ENCODE measurements at places on chromosomes 11 and 22.

DNA sequence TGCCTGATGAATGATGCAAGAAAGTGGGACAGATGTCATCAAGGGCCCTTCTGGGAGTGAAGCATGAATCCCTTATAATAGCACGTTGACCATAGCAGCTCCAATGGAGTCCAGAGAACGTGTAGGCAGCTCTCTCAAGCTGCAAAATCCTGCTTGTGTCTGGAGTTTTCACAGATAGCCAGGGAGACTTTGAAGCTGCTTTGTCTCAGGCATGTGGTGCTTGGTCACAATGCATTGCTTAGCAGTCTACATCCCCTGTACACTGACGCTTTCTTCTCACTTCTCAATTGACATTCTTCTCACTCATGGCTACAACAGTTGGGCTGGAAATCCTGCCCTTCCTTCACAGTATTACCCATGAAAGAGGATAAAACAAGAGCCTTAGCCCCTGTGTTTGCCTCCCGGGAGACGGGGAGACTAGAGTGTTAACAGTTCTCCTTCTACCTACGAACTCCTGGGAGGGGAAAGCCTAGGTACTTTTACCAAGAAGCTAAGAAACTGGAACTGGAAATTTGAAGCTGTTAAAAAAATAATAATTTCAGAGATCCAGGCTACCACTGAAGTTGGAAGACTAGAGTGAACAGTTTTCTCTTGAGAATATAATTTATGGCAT, 20.7 kb upstream of the MMP7 start:
- H3K36me3 ChIP-seq = no peaks in the 10 kb centered on the region
- peaks cover 3% of the 10 kb centered on the region for H3K4me1 ChIP-seq
- H3K27ac ChIP-seq = no peak overlapping the region
- H3K27me3 ChIP-seq = no peaks in the 10 kb centered on the region
- no peak overlapping the region for H3K4me3 ChIP-seq
- no peak for DNase-seq

DNA sequence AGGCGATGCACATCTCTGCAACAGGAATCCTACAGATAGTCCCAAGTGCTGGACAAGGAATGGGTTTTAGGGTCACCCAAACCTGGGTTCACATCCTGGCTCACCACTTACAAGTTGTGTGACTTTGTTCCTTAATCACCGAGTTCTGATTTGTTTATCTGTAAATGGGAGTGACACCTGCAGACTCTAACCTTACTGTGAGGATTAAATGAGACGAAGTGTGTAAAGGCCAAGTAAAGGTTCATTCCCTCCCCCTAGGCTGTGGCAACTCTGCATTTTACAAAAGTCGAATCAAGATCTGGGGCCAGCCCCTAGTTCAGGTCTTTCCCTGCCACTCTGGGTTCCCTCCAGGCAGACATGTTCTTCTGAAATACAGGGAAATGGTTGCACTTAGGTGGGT, 34.9 kb downstream of the SERPINH1 start:
- no peak overlapping the region for H3K4me3 ChIP-seq
- no peak overlapping the region for H3K27ac ChIP-seq
- no peaks in the 10 kb centered on the region for H3K27me3 ChIP-seq
- no peak for DNase-seq

GRCh38 chr11:26580929-26581328, 8.9 kb upstream of the MUC15 start:
- no peaks in the 10 kb centered on the region for H3K27me3 ChIP-seq
- H3K4me1 ChIP-seq = no peaks in the 10 kb centered on the region
- H3K27ac ChIP-seq = no peak overlapping the region

- H3K27ac ChIP-seq = no peak overlapping the region
- H3K4me1 ChIP-seq = peaks cover 18% of the 10 kb centered on the region
- no peaks in the 10 kb centered on the region for H3K27me3 ChIP-seq
- no peaks in the 10 kb centered on the region for H3K36me3 ChIP-seq
These were observed 31.8 kb upstream of the APOBEC3A start for GRCh38 chr22:38925571-38926041.

DNA sequence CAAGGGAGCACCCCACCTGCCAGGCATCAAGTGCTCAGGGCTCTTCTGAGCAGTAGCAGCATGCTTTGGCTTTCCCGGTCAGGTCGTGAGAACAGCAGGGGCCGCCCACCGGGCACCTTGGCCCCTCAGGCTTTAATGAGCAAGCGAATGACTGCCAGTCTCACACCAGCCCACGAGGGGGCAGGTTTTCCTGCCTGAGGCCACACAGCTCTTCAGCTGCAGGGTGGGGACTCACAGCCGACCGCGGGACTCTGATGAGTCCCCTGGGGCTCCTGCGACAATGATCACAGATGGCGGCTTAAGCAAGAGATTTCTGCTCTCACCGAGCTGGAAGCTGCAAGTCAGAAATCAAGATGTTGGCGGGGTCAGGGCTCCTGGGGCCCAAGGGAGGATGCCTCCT, 14.3 kb upstream of the FGF19 start:
- H3K36me3 ChIP-seq = no peaks in the 10 kb centered on the region
- H3K27me3 ChIP-seq = peaks cover 5% of the 10 kb centered on the region
- peak; percentile 98 for DNase-seq
- no peak overlapping the region for H3K4me3 ChIP-seq
- peaks cover 14% of the 10 kb centered on the region for H3K4me1 ChIP-seq
- H3K27ac ChIP-seq = no peak overlapping the region

GRCh38 chr22:48488611-48489511, 1338.8 kb downstream of the BRD1 start:
- H3K4me3 ChIP-seq = peak overlapping the region; percentile 85
- H3K27me3 ChIP-seq = no peaks in the 10 kb centered on the region
- H3K36me3 ChIP-seq = no peaks in the 10 kb centered on the region
- no peak overlapping the region for H3K27ac ChIP-seq

DNA sequence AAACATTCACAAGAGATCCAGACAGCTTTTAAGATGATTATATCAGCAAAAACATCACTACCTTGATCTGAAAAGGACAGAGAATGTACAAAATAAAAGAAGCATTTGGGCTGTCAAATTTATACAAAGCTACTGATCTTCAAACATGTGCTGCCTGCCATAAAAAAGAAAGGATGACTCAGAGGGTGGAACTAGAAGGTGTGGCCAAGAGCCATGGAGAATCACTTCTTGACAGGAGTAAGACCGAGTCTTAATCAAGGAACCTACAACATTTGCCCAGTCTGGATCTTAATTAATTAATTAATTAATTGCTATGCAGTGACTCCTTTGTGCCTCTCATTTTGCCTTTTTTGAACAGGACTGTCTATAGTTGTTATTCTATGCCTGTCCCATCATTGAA, 33.2 kb downstream of the C11orf96 start:
- H3K27me3 ChIP-seq = no peaks in the 10 kb centered on the region
- no peaks in the 10 kb centered on the region for H3K4me1 ChIP-seq
- H3K4me3 ChIP-seq = no peak overlapping the region
- H3K27ac ChIP-seq = no peak overlapping the region

GRCh38 chr11:48063424-48063978, 83.1 kb downstream of the PTPRJ start:
- no peaks in the 10 kb centered on the region for H3K27me3 ChIP-seq
- no peak overlapping the region for H3K4me3 ChIP-seq
- no peak for DNase-seq
- H3K27ac ChIP-seq = no peak overlapping the region
- H3K4me1 ChIP-seq = peaks cover 8% of the 10 kb centered on the region
- no peaks in the 10 kb centered on the region for H3K36me3 ChIP-seq

- H3K4me3 ChIP-seq = no peak overlapping the region
- H3K36me3 ChIP-seq = no peaks in the 10 kb centered on the region
- no peak overlapping the region for H3K27ac ChIP-seq
- no peaks in the 10 kb centered on the region for H3K4me1 ChIP-seq
These were observed 37.8 kb upstream of the NAV2 start for GRCh38 chr11:19674836-19675235.

DNA sequence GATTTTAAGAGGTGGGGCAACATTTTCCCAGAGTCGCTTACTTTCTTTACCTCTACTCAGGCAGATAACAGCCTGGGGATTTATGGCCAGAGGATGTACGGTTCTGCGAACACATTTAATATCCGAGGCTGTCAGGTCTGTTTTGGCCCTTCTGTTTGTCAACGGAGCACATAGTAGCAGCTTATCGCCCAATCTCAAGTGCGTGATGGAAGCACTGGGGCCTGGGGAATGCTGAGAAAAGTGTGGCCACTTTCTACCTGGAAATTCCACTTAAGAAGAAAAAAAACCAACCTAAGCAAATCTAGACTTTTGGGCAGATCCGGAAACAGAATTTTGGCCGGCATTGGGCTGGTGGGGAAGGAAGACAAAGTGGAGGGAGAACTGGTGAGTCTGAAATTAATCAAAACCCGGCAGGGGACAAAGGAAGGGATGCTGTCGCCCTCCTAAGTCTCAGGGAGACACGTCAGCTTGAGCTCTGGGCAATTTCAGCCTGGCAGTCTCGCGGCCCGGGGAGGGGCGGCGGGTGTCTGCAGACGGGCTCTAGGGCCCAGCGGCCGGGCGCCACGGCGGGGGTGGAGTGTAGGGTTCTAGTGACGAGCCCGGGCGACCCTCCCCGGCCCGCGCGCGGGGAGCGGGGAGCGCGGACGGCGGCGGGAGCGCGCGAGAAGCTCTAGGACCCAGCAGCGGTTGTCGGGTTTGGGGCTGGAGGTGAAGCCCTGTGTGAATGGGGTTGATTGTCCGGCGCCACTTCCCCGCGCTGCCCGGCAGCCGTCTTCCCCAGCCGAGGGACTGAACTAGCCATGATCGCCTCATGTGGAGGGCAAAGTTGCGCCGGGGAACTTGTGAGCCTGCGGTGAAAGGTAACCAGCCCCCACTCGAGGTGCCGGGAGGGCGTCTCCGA, at the start of gene AMOTL1:
Gene AMOTL1 (plus strand): TSS at position 656 of the 901 bp plus-strand sequence. CDS start 156 bp downstream, at position 812.
- no peaks in the 10 kb centered on the region for H3K36me3 ChIP-seq
- H3K4me3 ChIP-seq = peak within 1 kb of the TSS; percentile 82
- H3K4me1 ChIP-seq = peaks cover 14% of the 10 kb centered on the region
- H3K27me3 ChIP-seq = no peaks in the 10 kb centered on the region
- DNase-seq = peak; percentile 99

DNA sequence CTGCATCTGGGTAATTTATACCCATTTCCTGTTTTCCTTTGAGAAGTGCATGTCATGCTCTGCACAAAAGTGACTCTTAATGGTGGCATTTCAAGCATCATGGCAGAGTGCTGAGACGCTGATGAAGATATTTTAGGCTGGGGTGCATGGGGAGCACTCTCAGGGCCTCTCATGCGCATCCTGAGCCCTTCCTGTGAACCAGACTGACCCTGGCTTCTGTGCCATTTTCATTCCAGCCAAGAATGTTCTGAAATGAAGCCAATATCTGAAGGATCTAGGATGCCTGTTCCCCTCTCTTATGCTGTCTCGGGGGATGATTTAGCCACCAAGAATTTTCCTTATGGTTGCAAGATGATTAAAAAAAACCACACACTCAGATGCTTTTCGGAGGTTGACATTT, 61.5 kb downstream of the MIAT start:
- H3K4me1 ChIP-seq = no peaks in the 10 kb centered on the region
- H3K36me3 ChIP-seq = no peaks in the 10 kb centered on the region
- no peak overlapping the region for H3K4me3 ChIP-seq
- peak; percentile 33 for DNase-seq

DNA sequence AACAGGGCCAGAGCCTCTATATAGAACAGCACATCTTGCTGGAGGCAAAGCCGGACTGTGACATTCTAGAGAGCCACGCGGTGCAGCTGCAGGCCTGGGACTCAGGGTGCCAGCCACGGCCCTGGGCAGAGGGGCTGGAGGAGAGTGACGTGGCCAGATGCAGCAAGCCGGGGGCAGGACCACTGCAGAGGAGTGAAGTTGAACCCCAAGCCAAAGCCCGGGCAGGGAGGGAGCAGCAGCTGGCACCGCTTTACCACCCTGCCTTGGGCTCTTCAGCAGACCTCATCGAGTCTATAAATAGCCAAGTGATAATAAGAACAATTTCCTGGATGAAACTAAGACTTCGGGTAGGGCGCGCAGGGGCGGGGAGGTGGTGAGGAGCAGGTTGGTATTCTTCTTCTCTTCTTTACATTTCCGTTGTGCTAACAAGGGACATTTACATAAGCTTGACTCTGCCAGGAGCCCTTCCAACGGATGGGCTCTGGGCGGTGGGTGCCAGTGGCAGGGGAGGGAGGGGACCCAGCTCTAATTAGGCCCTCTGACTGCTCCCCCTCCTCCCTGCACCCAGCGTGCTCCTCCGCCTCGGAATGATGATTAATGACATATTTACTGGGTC, 110.2 kb downstream of the ST3GAL4 start:
- DNase-seq = peak; percentile 92
- peaks cover 44% of the 10 kb centered on the region for H3K4me1 ChIP-seq
- H3K4me3 ChIP-seq = no peak overlapping the region
- H3K27ac ChIP-seq = peak overlapping the region; percentile 64

GRCh38 chr22:19886605-19887255, 32.1 kb upstream of the GNB1L start:
- H3K27ac ChIP-seq = peak overlapping the region; percentile 89
- DNase-seq = peak; percentile 87
- H3K4me1 ChIP-seq = peaks cover 57% of the 10 kb centered on the region
- H3K4me3 ChIP-seq = no peak overlapping the region
- H3K27me3 ChIP-seq = no peaks in the 10 kb centered on the region

DNA sequence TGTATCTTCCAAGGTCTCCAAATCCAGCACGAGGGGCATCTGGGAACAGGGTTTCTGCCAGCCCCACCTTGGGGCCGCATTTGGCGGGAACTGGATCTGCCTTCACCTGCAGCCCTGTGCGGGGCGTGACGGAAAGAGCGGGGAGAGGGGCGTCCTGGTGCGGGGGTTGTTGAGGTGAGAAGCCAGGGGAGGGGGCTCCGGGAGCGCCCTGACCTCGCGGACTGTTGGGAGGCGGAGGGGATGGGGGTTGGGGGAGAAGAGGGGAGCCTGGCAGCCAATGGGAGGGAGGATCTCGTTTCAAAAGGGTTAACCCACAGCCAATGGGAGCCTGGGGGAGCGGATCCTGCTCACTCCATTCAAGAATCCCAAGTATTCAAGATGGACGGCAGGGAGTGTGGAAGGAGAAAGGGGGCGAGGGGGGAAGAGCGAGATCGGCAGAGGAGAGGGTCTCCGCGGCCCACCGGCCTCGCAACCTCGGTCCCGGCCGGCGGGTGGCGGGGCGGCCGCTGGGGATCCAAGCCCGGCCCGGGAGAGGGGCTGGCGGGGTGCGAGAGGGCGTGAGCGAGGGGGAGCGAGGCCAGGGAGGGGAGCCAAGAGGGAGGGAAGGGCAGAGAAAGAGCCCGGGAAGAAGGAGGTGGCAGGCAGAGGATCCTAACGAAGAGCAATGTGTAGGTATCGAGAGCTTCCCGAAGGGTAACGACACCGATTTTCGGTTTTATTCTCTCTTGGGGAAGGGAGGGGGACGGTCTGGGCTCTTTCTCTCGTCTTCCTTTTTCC, 11.5 kb downstream of the YPEL4 start:
- peak overlapping the region; percentile 97 for H3K27ac ChIP-seq
- DNase-seq = peak; percentile 96
- peaks cover 9% of the 10 kb centered on the region for H3K36me3 ChIP-seq
- peaks cover 34% of the 10 kb centered on the region for H3K4me1 ChIP-seq
- H3K4me3 ChIP-seq = peak overlapping the region; percentile 72
